Stimulated activated CD4-positive, alpha-beta T cell treated with anti-CD3 and anti-CD28 coated beads, Interleukin-4, amount 100 ng/mL, for 1 hour (primary cell): ENCODE measurements at places on chromosomes 11 and 22.
A peak's percentile ranks its signal among the peaks of the same experiment; 100 is the strongest.

DNA sequence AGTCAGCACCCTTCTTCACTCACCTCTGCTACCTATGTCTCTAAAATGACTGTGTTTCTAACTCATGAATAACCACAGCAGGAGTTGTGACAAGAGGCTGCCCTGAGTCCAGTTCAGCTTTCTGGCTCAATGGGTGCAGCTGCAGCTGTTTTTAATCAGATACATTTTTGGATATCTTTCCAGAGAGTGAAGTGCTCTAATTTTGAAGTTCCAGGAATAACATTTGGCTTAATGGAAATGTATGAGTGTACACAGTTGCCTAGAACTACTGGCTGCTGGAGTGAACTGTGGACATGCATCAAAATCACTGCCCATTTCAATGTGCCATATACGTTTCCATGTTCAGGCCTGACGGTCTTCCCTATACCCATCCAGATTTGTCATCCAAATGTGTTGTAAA lies 769.5 kb upstream of the ANO3 start:
- no peak for DNase-seq

DNA sequence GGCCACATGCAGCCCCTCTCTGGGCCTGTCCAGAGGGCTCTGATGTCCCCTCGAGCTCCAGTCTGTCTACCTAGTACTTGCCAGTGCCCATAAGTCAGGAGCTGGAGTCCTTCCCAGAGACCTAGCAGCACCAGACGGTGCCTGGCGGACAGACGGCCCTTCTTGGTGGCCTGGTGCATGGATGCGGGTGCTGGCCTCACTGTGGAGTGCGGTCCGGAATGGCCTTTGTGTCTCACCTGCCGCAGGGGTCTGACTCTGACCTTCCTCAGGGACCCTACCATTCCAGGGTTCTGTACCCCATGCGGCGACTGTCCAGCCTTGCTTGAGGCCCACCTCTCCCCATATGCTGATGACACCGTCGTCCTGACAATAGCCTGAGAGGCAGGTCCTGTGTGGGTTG lies 29.4 kb upstream of the SMIM38 start:
- no peak for DNase-seq

GRCh38 chr11:62446091-62446490 lies 27.3 kb downstream of the SCGB1A1 start:
- no peak for DNase-seq

GRCh38 chr11:64100782-64101353 lies 65.0 kb downstream of the MACROD1 start:
- DNase-seq: no peak

- no peak for DNase-seq
These were observed 14.7 kb upstream of the FDX1 start for GRCh38 chr11:110415081-110415480.

DNA sequence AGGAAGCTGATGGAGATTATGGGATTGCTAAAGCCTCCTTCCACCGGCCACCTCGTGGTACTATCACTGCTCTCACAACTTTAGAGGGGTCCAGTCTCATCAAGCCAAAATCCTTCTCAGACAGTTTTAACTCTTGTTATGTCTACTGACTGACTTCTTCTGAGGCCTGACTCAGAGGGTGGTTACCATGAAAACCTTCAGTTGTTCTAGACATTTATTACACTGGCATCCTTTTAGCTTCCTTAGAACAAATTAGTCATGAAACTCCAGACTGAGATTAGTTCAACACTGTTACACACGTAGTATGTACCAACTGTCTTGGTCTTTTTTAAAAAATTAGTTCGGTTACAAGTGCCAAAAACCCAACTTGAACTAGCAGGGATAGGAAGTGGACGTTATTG lies 7.5 kb downstream of the DIXDC1 start:
- no peak for DNase-seq

DNA sequence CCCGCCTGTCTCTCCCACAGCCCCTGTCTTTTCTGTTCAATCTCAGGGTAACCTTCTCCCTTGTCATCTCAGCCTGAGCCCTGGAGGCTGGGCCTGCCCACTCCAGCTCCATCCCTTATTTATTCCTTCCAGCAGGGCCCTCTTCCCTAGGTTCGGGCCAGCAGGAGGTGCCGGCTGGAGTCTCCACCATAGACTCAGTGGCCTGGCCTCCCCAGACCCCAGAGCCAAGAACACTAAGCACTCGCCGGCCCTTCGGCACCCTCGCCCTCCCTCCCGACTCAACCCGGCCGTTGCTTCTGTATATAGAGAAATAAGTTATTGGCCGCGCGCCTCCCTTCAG lies 1.4 kb upstream of the RAB1B start:
- no peak for DNase-seq

GRCh38 chr11:19508165-19508564 lies 204.5 kb upstream of the NAV2 start:
- DNase-seq: no peak

DNA sequence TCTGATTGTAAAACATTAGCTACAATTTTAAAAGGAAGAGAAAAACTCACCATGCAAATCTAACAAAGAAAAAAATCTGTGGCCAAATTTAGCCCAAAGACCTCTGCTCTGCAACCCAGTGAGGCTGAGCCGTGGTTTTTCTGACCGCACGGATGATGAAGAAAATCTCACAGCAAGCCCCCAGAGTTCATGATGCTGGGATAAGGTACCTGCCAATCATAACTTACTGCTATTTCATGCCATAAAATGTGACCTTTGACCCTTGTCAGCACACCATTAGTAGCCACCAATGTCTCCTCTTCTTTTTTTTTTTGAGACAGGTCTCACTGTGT lies 11.1 kb downstream of the CERK start:
- DNase-seq: no peak

DNA sequence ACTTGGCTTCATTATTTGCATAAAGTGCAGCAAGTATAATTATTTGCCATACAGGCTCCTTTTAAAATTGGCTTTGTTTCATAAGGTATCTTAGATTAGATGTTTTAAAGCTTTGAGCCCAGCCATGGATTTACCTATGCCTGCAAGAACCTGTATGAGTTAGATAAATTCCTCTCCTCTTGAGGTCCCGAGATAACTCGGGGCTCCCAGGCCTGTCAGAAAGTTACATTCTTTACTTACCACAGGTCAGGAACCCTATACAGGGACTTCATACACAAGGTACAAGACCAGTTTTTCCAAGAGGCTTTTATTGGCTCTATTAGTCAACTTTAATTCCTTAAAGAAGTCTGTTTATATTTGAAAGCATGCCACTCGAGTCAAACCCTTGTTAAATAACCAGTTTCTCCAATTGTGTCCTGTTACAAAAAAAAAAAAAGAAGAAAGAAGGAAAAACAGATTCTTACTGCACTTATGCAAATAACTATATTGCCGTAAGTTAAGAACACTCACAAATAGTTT lies 2.3 kb upstream of the C1QTNF6 start:
- DNase-seq: no peak

DNA sequence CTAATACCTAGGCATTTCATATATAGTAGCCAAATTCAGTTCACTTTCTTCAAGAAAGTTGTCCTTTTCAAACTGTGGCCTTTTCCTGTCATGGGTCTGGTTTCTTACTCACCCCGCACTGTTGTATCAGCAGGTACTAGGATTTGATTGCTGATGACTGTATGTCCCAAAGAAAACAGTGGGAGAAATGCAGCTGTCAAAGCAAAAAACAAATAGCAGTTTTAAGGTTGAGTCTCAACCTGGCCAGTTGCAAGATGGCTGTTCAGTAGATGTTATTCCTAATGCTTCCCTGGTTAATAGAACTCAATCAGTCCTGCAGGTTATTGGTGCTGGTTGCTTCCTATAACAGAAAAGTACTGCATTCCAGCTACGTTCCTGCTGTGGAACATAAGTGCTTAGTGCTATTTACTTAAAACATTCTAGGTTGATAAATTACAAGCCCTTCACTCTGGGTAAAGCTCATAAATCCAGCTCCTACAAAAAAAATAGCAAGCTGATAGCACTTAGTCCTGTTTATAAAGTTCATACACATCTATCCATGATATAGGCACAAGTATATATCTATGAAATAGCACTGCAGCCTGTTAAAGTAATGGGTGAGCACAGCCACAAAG lies 26.6 kb downstream of the NF2 start:
- no peak for DNase-seq

DNA sequence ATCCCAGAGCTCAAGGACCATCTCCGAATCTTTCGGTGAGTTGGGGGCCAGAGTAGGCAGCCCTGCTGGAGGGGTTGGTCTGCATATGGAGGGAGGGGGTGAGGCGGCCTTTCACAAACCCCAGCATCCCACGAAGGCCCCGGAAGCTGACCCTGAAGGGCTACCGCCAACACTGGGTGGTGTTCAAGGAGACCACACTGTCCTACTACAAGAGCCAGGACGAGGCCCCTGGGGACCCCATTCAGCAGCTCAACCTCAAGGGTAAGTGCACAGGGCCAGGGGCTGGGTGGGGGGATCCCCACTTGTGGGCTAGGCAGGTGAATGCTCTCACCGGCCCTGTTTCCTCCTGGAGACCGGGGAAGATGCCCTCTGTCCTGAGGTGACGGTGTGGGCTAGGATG lies 6.2 kb downstream of the TRPT1 start:
- no peak for DNase-seq

DNA sequence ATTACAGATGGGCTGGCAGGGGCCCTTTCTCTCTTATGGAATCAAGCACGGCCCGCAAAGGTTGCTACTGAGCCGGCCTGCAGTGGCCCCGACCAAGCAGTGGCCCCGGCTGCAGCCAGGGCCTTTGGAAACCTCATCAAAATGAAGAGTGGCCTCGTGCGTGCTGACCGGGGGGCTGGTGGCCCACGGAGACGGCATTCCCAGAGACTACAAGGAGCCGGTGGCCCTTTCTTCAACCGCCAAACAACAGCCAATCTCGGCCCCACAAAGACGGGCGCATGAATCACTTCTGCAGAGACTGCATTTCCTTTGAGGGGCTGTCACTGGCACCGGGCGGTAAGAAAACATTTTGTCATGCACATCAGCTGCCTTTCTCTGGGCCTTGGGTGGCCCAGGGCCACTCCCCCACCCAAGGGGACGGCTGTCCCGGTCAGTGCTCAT lies 43.1 kb upstream of the FGF3 start:
- DNase-seq: no peak

DNA sequence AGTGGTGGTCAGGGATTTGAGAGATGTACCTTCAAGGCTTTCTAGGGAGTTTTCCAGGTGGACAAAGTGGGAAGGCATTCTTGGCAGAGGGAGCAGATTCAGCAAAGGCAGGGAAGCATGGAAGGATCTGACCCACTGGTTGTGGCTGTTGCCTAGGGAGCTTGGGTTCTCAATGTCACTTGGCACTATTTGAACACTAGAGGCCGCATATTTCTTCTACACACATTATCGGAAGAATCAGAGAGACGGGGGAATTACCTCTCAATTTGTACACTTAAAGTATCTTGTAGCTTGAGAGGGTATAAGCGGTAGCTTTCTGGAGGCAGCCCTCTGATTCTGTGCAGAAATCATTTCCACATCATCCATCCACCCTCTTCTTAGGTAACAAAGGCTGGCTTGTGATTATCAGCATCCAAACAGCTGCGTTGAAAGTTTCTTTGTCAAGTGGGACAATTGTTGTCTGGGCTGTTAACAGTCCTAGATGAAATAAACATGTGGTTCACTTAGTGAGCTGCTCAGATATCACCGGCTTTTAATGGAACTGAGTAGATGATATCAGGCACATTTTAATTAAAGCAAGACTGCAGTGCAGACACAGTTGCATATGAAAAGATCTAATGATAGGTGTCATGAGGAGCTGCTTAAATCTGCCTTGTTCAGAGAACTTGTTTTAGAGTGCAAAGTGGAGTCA lies 2.6 kb downstream of the NELL1 start:
- DNase-seq: no peak

DNA sequence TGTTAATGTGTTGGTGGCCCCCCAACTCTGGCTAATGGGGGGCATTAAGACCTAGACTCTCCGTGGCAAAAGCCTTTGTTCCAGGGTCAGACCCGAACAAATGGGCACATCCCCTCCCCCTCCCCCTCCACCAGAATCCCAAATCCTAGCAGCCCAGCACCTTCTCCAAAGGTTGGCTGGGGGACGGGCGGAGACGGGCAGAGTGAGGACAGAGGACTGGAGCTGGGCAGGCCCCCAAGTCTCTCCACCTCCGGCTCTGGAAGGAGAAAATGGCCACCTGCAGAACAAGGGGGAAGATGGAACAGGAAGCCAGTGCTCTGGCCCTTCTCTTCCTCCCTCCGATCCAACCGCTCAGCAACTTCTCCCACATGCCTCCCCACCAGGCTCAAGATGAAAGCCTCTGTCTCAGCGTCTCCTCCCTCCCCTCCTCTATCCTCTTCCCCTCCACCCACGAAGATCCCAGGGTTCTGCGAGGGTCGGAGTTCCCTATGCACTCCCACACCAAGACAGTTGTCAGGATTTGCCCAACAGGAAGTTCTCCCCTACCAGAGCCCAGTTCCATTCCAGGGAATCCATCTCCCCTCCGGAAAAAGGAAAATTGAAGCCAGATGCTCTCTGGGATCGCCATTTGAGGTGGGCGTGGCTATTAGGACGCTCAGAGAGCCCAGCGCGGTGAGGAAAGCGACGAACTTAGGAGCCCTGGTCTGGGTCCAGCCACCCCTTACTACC lies 20.1 kb downstream of the ADA2 start:
- no peak for DNase-seq

DNA sequence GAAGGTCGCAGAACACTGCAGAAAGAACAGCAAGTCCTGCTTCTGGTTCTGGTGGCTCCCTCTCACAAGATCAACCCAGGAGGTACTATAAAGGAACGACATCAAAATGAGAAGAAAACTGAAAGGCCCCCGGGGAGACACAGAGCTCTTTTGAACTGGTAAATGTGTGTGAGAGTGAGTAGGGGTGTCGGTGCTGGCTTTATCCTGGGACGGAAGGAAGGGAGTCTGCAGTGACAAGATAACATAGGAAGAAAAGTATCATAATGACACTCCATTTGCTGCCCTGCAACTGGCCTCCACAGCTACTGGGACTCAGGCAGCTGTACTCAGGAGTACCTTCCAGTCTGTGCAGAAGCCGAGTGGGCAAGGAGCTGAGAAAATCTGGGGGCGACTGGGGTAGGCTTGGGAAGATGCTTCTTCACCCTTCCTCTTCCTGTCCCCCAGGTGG lies 60.9 kb downstream of the ENTHD1 start:
- DNase-seq: no peak

DNA sequence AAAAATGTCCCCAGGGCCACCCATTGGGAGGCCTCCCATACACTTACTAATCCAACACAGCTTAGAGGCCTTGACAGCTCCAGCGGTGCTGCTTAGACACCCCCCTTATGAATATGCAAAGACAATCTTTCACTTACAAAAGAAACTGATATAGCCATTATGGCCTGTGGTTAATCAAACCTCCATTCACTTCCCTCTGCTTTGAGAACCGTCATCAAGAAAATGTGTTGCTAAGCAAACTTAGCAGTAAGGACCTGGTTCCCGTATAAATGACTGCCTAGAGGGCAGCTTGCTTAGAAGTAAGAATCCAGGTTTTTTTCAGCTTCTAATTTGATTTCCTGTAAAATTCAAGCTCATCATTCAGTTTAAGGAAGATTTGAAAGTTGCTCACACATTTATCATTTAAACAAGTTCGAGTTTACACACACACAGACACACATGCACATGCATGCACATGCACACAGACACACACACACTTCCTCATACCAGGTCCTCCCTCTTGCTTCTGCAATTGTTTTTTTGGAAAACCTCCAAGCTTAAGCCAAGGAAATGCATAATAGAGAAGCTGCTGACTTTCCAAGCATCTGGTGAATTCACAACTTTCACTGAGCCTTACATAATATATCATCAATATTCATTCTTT lies 137.7 kb upstream of the BLID start:
- DNase-seq: no peak

GRCh38 chr11:10975287-10975721 lies 117.5 kb upstream of the ZBED5 start:
- DNase-seq: no peak

- peak; percentile 28 for DNase-seq
These were observed 32.9 kb downstream of the TST start for GRCh38 chr22:36986242-36986821.
